Inflammatory macrophage treated with lipopolysaccharide for 1 hour (primary cell): ENCODE measurements at places on chromosomes 7 and 10.

- DNase-seq = no peak
These were observed 18.6 kb upstream of the DLX5 start for GRCh38 chr7:97043281-97043680.

DNA sequence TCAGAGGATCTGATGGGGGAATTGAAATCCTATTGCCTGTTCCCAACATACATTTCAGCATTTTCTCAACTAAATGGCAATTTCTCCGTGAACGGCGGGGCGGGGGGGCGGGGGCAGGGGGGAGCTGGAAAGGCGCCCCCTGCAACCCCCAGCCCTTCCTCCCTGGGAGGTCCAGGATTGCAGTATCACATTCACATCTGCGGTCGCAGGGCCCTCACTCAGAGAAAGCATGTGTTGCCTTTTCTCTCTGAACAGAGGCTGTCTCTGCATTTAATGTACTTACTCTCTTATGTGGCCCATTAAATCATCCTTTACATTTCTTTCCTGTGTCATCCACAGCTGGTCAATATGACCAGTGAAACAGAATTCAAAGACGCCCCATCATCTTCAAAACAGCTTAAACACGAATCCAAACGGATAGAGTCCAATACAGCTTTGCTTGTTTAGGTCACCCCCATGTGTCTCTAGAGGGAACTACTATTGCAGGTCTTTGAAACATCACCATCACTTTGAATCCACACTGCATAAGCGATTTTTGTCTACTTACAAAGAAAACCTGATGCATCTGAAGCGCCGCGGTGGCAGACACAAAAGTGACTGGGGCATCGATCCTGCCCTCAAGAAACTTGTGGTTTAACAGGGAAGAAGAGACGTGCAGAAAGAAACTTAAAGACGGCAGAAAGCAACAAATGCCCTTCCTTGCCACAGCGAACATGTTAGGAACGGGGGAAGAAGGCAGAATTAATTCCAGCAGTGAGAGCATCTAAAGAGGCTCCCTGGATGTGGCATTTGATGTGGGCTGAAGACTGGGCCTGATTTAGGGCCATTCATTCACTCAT is 17.0 kb upstream of the ECHDC3 start:
- peak; percentile 71 for DNase-seq

DNA sequence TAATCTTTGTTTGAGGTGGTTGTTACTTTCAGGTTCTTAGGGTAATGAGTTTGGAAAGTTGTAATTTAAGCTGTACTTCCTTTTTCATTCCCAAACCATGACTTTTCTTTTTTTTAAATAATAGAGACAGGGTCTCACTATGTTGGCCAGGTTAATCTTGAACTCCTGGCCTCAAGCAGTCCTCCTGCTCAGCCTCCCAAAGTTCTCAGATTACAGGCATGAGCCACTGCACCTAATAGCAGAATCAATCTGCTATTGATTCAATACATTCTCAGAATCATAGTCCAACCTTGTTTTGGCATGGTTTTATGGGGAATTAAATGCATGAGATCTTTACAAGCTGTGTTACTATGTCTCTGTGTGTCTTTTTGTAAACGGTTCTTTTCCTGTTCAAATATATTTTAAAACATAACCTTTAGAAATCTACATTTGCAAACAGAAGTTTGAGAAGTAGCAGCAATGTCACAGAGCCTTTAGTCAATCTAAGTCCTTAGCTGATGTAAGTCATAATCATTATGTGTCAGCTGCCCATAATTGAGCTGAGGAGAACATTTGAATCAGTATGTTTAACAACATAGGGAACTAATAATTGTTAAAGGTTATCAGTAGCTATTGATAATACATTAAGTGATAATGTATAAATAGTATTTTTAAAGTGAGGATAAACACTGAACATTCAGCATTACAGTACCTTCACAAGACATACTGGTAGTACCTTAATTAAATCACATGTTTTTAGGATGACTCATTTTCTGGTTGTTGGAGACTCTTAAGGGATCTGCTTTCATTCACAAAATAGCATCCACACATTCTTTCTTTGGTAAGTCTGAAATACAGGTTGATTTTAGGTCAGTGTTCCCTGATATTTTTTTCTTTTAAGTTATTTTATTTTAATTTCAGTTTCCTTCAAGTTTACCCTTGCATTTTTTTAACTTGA is 8.8 kb downstream of the INPP5F start:
- DNase-seq = no peak

DNA sequence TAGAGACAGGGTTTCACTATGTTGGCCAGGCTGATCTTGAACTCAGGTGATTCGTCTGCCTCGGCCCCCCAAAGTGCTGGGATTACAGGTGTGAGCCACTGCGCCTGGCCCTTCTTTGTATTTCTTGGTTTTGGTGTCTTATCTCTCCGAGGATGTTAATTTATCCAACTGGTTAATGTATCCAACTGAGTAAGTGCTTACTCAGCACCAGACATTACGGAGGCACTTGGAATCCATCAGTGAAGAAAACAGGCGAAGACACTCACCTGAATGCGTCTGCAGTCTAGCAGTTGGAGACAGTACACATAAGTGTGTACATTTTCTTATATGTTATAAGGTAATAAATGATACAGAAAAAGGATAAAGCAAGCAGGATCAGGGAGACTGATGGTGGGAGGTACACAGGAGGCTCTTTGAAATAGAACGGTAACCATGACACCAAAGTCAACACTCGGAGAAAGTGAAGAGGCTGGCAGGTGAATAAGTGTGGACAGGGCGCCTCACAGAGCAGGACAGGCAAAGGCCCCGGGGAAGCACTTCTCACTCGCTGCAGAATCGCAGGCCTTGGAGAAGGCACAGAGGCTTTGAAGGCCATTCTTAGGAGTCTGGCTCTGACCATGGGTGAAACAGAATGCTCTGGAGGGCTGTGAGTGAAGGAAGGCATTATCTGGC is 73.1 kb downstream of the LANCL2 start:
- DNase-seq = no peak

GRCh38 chr10:13099144-13099665 is 758 bp upstream of the OPTN start:
- DNase-seq = peak; percentile 35

- peak; percentile 14 for DNase-seq
These were observed 81.2 kb upstream of the SORCS3 start for GRCh38 chr10:104559935-104560334.

GRCh38 chr7:47601119-47601880 is 19.4 kb upstream of the TNS3 start:
- peak; percentile 62 for DNase-seq

DNA sequence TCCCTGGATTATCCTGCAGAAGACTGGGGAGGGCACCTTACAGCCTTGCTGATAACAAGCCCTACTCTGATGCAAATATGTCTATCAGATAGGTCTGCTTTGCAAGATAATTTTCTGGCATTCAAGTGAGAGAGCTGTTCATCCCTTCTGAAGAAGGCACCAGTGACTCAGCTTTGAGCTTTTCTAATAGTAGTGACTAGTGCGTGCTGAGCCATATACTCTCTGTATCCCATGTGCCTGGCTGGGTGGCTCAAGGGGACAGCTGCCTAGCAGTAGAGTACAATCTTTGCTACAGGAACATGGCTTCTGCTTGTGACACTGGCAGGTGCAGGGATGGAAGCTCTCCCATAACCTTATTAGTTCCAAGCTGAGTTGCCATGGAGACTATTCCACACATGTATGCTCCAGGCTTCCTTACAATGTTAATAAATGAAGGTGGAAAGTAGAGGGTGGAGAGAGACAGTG is 35.0 kb upstream of the ABCB4 start:
- DNase-seq = no peak

GRCh38 chr10:49139028-49139845 is 5.4 kb upstream of the FAM170B start:
- DNase-seq = peak; percentile 58

DNA sequence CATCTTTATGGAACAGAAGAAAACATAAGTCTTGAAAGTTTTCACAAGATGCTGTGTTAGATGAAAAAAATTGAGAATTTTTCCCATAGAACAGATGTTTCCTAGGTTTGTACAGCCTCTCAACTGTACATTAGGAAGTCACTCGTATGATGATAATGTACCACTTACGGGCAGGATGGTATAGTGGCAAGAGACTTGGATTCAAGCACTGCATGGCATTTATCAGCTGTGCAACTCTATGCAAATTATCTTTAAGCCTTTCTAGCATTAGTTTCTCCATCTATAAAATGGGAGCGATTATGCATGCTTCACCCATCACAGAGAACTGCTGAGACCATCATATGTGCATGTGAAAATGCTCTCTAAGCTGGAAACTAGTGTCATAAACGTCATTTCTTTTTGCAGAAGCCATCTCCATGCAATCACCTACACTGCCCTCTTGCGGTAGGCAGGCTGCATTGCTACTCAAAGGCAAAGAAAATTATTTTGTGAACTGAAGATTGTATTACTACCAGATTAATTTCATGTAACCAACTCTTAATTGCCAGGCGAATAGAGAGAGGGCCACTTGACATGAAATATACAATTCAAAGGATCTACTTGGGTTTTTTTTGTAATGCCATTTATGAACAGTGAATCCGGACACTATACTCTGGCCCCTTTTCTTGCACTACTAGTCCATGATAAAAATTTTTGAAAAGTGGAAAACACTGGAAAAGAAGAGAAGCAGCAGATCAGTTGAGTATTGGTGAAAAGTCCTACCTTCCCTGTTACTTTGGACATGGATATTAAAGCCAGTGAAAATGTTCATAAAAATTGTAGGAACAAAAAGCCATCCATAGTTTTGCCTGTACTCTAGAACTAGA is 102.3 kb downstream of the JAZF1 start:
- DNase-seq = peak; percentile 79

GRCh38 chr10:53127686-53128085 is 355.1 kb upstream of the MBL2 start:
- DNase-seq = no peak

DNA sequence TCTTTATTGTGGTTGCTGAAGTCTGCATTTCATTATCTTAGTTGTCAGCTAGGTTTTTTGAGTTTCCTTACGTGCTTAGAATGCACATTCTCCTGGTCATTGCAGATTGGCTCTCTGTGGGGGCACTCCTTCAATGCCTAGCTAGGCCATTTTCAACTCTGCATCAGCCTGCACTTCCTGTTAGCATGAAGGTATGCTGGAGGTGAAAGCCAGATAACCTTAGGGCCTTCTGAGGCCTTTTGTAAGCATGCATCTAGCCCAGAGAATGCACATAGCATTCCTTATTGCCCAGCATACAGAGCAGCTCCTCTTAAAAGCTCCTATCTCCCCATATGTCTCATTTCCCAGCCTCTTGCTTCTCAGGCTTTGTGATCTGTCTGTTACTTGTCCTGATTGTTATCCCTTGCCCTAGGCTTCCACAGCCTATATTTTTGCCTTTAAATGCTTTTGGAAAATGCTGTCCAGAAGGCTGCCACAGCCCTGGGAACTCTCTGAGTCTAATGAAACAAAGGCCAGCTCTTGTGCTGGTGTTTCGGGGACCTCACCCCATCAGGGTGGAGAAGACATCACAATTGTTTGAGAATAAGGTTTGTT is 108.1 kb upstream of the IGFBP3 start:
- DNase-seq = no peak

DNA sequence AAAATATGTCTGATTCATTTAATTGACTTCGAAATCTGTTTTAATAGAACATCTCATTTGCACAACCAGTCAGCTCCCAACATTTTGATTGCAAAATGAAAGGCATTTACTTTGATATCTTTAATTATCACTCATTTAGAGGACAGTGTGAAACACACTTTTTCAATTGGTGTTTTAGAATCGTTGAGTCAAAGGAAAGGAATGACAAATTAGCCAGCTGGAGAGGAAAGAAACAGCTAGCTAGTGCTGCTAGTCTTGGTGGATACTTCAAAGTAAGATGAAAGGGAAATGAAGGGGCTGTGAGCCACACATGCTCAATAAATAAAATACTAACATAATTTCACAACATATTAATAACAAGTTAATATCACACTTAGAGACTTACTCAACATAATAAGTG is 570.2 kb downstream of the PHTF2 start:
- DNase-seq = no peak

GRCh38 chr10:118980870-118981269 is 48.6 kb upstream of the NANOS1 start:
- no peak for DNase-seq

GRCh38 chr7:130956417-130957136 is 222.6 kb upstream of the KLF14 start:
- no peak for DNase-seq

- DNase-seq = peak; percentile 90
These were observed 52.6 kb downstream of the MACC1 start for GRCh38 chr7:20164425-20165145.

- DNase-seq = no peak
These were observed 27.9 kb downstream of the MYPN start for GRCh38 chr10:68137171-68137570.

DNA sequence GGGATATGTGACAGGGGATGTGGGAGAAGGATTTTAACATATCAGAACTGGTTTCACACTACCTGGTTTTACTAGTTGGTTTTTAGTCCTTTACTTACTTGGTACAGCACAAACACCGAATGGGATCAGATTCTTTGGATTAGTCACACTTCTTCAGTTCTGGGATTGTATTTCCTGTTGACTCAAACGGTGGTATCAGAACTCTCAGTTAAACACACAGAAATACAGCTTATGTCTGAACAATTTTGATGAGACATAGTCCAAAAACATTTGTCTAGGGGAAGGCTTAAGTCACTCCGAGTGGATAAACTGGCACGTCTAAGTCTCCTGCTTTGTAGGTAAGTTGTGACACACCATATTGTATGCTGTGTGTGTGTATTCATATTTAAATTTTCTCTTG is 480.5 kb downstream of the PHTF2 start:
- DNase-seq = no peak

DNA sequence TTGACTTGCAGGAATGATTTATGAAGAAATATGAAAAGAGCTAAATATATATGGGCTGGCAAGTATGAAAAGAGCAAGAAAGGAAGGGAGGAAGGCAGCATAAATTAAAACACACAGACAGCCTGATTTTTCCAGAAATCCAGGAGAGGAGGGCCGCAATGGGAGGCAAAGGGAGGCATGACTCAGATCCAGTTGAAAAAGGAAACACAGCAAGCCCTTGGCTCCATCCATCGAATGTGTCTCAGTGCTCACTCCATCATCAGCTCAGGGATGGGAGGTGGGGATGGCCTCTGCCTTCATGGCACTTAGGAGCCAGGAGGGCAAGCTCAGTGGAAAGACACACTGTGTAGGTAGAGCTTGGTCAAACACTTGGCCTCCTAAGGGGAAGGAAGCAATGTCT is 75.7 kb upstream of the PDZD8 start:
- DNase-seq = no peak

- DNase-seq = peak; percentile 43
These were observed 526.1 kb downstream of the LRMDA start for GRCh38 chr10:75957314-75958120.

DNA sequence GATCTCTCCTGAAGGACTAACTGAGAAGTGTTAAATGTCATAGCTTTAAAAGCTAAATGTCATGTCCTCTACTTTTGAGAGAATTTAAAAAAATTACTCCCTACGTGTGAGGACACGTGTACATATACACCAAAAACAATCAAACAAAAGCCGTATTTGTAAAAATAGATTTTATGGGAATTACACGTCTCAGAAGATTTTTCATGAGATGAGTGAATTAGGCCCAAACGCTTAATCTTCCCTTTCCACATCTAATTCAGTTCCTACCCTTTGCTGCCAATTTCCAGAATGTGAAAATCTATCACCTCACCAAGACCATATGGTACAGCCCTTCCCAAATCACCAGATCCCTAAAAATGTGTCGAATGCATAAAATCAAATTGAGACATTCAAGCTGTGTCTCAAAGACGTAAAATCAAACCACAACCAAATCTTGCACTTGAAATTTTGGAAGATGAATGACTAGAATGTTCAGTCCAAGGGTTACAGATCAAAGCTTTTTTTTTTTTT is 1.0 kb upstream of the CTTNBP2 start:
- no peak for DNase-seq
